ENCODE measurements at places on chromosomes 3 and 15.

DNA sequence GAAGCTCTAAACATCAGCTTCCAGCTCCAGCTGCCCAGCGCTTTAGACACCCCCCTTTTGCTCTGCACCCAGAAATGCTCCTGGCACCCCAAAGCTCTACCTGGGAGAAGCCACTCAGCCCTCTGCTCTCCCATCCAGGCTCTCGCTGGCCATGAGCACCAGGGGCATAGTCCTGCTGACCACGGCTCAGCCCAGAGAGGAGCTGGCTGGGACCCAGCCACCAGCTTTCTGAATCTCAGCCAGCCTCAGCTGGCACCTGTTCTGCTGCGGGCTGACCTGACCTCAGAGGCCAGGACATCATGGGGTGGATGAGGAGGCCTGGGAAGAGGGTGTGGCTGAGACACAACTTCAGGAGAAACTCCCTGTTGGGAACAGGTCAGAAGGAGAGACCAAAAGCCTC, 8.6 kb downstream of the NTRK3 start:
- no peak for DNase-seq

DNA sequence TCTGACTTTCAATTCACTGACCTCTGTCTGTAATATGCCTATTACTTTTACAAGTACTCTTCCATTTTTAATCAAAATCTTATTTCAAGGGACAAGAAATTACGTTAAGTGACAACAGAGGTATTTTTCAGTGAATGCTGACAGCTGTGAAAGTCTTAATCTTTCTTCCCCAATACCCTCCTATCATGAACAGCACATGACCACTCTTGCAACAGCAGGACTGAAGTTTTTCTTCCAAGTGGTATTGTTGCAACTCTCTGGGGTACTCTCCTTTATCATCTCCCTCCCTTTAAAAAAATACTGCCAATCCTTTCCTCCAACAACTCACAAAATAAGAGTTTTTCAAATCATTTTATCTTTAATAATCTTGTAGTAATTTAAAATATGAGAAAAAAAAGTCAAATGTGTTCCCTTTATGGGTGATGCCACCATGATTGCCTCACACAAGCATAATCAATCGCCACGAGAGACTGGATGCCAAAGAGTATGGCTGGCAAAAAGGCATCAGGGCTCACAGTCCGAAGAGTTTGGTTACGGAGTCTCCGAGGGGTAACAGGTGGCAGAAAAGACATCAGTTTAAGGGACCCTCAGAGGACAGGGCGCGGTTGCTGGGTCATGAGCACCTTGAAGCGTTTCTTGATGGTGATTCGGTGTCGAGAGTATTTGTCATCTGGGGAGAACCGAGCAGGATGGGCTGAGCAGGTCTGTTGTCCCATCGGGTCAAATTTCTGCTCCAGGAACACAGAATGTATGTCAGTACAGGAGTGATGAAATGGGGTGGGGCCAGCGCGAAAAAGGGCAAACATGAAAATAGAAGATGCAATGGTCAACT, 1.3 kb downstream of the NOP10 start:
- no peak for DNase-seq

DNA sequence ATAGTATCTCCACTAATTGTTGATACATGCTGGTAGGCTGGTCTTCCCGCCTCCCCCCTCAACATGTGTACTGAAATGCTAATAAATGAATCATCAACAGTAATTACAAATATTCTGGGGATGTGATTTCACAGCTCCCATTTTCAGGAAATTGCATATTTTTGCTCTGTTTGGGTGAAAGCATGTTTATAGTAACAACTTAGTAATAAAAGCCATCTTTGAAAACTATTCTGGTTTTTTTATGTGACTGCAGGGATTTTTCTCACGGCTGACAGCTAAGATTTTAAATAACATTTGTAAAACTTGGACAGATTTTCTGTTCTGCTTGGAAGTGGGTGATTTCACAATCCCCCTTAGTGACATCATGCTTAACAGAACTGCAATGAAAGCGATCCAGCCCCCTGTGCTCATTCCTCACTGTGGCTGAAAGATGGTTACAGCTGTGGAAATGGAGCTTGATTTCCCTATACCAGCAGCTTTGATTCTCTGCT, 25.6 kb upstream of the FAM174B start:
- no peak for DNase-seq

GRCh38 chr3:51681453-51681852, 10.4 kb downstream of the TEX264 start:
- DNase-seq = peak; percentile 13

DNA sequence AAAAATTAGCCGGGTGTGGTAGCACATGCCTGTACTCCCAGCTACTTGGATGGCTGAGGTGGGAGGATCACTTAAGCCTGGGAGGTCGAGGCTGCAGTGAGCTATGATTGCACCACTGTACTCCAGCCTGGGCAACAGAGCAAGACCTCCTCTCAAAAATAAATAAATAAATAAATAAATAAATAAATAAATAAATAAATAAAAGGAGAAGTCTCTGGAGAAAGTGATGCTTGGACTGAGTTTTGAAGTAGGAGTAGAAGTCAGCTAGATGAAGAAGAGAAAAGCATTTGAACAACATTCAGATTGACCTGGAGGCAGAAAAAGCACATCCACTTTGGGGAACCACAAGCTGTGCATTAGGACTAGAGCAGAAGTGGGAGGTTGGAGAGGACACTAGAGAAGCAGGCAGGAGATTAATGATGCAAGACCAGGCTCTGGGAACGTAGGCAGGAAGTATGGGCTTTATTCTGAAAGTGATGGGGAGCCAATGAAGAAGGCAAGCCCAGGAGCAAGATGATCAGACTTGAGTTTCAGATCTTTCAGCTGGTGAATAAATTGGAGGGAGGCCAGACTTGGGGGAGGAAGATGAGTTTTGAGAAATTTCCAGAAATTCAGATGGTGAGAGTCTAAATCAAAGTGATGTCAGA, 48.7 kb downstream of the KLHL6 start:
- no peak for DNase-seq

All from stimulated activated CD8-positive, alpha-beta memory T cell treated with anti-CD3 and anti-CD28 coated beads, Interleukin-7, amount 100 ng/mL, for 1 hour (primary cell).